ENCODE measurements at places on chromosomes 2 and 18.

GRCh38 chr2:200650195-200650594, 64.4 kb downstream of the AOX1 start:
- DNase-seq = no peak

DNA sequence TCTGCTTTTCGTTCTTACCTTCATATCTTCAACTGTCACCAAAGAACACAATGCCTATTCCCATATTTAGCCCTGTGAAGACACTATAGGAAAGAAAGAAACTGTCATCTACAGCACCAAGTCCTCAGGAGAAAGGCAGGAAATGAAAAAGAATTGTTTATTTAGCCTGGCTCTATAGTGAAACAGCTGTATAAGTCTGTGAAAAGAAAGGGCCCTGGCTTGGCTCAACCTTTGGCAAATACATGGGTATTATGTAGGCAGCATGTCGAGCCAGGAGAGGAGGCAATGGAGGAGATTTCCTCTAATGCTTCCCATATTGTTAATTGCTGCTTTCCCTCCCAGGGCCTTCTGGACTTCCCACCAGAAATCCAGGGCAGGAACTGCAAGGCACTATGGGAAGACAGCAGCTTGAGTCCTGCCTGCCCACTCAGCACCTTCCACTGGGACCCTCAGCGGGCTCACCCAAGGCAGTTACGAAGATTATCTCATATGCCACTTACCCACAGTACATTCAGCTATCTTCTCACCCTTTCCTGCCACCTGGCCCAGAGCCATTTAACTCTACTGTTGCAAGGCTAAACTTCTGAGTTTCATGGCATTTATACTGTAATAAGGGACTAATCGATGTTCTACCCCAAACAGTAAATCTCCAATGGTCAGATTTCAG, 30.1 kb downstream of the SLC8A1 start:
- DNase-seq = no peak

DNA sequence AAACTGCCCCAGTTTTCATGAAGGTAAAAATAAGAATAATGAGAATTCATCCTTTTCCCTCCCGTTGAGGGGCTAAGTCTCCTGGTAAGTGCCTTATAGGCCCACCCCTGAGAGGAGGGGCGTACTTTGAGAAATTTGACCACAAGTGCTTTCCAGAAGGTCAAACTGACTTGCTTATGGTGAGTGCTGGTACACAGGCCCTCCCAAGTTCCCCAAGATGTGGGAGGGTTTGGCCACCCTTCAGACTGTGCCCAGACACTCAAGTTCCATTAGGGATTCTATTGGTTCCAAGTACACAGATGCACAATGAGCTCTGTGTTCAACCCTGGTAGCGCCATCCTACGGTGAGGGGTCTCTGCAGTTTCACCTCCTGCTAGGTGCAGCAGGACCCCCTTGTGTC, 205.1 kb downstream of the CTIF start:
- no peak for DNase-seq

DNA sequence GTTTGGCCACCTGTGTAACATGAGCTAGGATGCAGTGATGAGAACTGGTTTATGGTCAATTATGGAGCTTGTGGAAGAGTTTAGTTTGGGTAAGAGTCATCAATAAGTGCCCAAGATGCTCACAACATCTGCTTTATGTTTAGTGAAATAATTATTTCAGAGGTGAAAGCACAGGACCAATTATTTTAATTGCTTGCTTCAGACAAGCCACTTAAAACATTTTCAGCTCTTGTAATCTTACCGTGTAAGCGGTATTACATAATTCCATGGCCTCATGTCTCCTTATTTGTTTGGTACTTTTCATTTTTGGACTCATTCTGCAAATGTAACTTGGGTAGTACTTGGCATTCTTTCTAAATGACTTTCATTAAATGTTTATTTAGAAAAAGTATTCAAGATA, 5.4 kb downstream of the B3GNT2 start:
- DNase-seq = no peak

- DNase-seq = no peak
Measured at GRCh38 chr2:111057721-111058120, 63.0 kb upstream of the BCL2L11 start.

DNA sequence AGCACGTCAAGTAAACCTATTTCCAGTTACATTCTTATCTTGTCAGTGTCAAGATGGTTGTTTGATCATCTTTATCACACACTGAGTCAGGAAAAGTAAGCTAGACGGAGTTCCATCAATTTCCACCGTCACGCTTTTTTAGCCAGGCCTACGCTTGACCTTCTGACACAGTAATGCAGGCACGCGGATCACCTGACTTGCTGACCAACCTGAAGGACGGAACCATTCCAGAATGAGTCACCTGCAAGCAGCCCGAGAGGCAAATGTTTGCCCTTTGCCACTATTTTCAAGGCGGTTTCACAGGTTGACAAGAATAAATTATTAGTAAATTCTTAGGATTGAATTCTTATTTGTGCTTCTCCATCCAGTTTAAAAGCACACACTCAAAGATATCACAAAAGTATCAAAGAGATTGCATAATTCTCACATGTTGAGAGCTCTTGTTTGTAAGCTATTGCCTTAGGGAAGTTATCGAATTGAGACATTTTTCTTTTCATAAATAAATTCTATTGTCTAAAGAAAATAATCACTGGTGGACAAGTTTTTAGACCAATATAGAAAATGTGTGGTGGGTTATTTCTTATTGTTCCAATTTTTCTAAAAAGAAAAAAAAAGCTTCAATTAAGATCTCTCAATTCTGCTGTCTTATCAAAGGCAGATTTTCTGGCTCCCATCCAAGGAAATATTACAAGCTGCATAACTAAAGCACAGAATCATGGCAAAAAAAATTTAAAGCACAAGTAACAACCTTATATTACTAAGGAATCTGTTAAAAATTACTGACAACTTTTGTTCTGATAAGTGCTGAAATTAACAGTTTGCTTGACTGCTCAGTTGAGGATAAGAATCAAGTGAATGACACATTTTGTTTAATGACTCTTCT, 31.9 kb downstream of the UXS1 start:
- DNase-seq = no peak

DNA sequence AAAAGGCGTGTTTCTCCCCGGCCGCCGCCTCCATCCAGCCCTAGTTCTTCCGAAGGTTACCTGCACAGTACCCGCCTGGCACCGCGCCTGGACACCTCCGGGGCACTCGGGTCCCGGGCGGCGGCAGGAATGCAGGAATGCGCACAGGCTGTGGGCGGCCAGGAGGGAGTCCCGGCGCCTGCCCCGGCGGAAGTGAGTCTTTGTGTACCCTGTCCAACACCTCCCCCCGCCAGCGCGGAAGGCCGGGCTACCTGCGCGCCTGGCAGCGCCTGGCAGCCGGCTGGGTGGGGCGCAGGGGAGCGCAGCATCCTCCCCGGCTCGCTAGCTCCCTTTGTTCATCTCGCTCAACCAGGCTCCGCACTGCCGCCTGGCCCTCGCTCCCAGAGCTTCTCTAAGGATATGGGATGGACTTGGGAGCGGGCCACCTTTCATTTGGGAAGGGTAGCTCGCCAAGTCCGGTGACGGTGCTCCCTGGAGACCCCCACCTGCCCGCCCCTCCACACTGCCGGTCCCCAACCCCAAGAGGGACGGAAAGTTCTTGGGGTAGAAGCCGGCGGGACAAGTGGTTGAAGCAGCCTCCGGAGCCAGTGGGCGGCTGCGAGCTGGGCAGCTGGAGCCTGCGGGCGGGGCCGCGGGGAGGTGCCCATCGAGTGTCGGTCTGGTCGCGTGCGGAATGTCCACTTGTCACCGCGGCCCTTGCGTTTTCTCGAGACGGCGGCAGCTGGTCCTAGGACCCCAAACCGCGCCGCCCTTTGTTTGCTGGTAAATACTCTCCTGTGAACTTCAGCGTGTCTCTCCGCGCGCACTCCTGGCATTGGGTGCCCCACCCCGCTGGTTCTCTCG, 1.2 kb upstream of the ST6GAL2 start:
- DNase-seq = no peak

- DNase-seq = no peak
Measured at GRCh38 chr18:52617931-52618330, 277.9 kb downstream of the DCC start.

DNA sequence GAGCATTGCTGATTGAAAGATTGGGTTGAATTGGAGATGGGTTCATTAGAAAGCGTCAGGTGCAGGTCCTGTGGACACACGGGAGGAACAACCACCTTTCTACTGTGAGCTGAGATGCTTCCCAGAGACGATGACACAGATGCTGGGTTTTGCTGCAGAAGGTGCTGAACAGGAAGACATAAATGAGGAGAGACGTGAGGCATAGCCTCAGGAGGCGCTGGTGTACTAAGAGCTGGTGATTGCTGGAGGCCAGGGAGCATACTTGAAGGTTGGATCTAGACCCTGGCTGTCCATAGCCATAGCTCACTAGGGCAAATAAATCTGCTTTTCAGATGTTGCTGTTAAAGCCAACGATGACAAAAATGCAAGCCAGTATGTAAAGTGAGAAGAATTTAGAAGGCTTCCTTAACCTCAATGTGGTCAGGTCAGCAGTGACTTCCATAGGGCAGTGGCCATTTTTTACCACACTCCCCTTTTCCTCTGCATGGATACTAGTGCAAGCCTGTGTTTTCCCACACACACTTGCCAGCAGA, 153.7 kb downstream of the SOX11 start:
- DNase-seq = no peak

All from activated T-helper 1 cell treated with Interleukin-2 at 50 U/mL for 16 hours (primary cell).